ENCODE measurements at places on chromosomes 6 and 20. TPM values are rescaled to one million over a fixed set of nuclear protein-coding genes. Genes with fewer than 3 reads are reported as not detected.
A peak's percentile ranks its signal among the peaks of the same experiment; 100 is the strongest.

LGSN gene
- polyA plus RNA-seq: 0.04 TPM

RAB44 gene
- polyA plus RNA-seq: 0.04 TPM

SLC25A27 gene
- polyA plus RNA-seq: 52.9 TPM

DNA sequence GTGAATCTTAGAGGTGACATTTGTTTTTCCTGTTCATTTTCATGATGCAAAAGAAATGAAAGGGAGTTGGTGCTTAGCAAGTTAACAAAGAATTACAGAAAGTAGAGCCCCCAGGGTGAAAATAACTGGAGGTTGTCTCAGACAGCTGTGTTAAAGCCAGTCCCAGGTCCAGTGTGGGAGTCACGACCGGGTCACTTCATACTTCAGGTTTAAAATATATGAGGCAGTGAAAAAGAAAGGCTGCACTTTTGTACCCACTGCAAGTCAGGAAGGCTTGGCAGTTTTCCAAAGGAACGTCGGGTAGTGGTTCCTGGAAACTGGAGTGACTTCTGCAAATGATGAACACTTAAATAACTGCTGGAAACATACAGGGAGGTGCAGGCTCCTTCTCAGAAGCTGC lies 91.5 kb upstream of the THBS2 start:
- H3K4me1 ChIP-seq: peaks cover 10% of the 10 kb centered on the region
- no peaks in the 10 kb centered on the region for H3K36me3 ChIP-seq
- DNase-seq: peak; percentile 72
- H3K4me3 ChIP-seq: no peak overlapping the region

GRCh38 chr6:98380589-98380988 lies 453.8 kb upstream of the POU3F2 start:
- DNase-seq: no peak
- H3K27me3 ChIP-seq: no peaks in the 10 kb centered on the region
- no peak overlapping the region for H3K4me3 ChIP-seq
- no peaks in the 10 kb centered on the region for H3K36me3 ChIP-seq

GRCh38 chr6:1572892-1573291 lies 36.8 kb upstream of the FOXC1 start:
- H3K4me3 ChIP-seq: no peak overlapping the region
- no peaks in the 10 kb centered on the region for H3K36me3 ChIP-seq
- no peak for DNase-seq
- no peak overlapping the region for H3K27ac ChIP-seq
- no peaks in the 10 kb centered on the region for H3K27me3 ChIP-seq

DNA sequence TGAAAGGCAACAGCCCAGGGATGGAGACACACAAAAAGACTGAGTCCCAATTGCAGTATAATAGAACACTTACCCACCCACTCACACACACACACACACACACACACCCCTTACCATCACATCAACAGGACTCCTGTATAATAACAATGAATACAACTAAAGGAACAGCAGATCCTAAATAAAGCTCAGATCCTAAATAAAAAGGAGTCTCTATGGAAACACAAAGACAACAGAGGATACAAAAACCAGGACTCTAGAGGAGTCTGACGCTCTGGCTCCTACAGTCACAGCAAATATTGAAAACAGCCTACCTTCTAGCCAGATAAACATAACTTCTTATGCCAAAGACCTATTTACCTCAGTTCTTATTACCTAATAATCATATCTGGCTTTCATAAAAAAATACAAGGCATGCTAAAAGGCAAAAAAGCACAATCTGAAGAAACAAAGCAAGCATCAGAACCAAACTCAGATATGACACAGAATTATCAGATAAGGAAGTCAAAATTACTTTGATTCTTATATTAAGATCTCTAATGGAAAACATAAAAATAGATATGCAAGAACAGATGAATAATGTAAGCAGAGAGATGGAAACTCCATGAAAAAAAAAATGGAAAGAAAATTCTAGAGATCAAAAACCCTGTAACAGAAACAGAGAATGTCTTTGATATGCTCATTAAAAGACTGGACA lies 134.9 kb downstream of the MMUT start:
- no peak for DNase-seq
- H3K4me1 ChIP-seq: no peaks in the 10 kb centered on the region
- H3K27ac ChIP-seq: no peak overlapping the region
- no peak overlapping the region for H3K4me3 ChIP-seq

- DNase-seq: no peak
- no peak overlapping the region for H3K4me3 ChIP-seq
- no peaks in the 10 kb centered on the region for H3K36me3 ChIP-seq
- no peaks in the 10 kb centered on the region for H3K27me3 ChIP-seq
- peaks cover 19% of the 10 kb centered on the region for H3K4me1 ChIP-seq
These were observed 1348.2 kb upstream of the GJE1 start for GRCh38 chr6:140784573-140784972.

DNA sequence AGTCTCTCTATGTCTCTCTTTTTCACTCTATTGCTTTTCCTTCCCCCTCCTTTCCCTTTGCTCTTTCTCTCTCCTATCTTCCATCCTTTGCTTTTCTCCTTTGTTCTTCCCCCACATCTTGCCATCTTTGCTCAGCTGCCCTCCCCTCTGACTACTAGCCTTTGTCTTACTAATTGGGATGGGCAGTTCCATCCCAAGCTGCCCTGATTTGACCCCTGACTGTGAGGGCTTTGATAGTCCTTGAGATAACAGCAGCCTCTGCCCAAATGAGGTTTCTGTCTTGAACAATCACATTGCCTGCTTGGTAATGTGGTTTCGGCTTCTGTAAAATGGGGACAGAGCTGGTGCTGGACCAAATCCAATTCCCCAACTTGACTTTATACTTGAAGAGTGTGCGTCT lies 327.7 kb downstream of the DHX35 start:
- no peak for DNase-seq
- H3K27me3 ChIP-seq: peaks cover 2% of the 10 kb centered on the region
- no peaks in the 10 kb centered on the region for H3K36me3 ChIP-seq
- H3K4me3 ChIP-seq: no peak overlapping the region
- H3K4me1 ChIP-seq: no peaks in the 10 kb centered on the region

DNA sequence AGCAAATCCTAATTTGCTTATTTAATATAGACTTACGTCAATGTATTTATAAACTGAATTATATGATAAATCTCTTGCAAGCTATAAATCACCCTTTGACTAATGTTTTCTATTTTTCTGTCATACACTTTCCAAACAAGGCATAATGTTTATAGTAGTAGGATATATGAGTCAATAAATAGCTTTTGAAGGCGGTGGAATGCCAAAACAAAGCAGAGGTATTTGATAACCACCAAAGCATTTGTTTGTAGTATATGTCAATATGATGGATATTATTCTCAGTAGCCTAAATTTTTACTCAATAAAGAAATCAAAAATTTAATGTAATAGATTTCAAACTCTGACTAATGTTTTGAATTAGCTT lies 1354.6 kb downstream of the HACE1 start:
- H3K4me3 ChIP-seq: no peak overlapping the region
- no peaks in the 10 kb centered on the region for H3K27me3 ChIP-seq
- H3K4me1 ChIP-seq: no peaks in the 10 kb centered on the region
- no peaks in the 10 kb centered on the region for H3K36me3 ChIP-seq
- no peak overlapping the region for H3K27ac ChIP-seq

DNA sequence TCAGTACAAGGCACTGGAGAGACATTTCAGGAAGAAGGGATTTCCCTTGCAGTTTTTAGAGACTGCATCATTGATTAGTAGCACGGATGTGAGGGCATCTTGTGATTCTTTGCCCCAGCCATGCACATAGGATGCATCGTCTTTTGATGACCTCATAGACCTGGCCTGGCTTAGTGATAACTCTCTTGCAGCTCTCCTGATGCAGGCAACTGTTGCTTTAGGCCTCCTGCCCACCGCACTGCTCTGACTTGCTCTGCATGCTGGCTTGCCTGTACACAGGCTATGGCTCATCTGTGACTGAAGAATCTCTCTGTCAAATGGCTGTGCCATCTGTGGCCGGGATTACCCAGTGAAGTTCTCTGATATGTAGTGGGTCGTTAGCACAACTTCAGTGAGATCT lies 207.7 kb upstream of the PTCHD4 start:
- H3K4me1 ChIP-seq: no peaks in the 10 kb centered on the region
- no peak overlapping the region for H3K27ac ChIP-seq
- no peaks in the 10 kb centered on the region for H3K36me3 ChIP-seq
- H3K27me3 ChIP-seq: no peaks in the 10 kb centered on the region
- no peak for DNase-seq
- H3K4me3 ChIP-seq: no peak overlapping the region

DNA sequence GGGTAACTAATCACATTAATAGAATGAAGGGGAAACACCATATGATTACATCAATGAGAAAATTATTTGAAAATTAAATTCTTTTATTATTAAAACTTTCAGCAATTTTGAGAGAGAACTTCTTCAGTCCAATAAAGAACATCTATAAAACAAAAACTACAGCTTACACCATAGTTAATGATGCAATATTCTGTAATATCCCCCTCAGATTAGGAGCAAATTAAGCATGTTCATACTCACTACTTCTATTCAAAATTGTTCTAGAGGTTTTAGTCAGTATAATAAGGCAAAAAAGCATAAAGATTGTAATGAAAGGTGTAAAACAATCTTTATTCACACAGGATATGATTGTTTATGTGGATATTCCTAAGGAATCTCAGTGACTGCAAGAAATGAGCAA lies 465.4 kb downstream of the CD109 start:
- H3K36me3 ChIP-seq: no peaks in the 10 kb centered on the region
- H3K4me3 ChIP-seq: no peak overlapping the region
- no peak for DNase-seq
- H3K27ac ChIP-seq: no peak overlapping the region
- H3K27me3 ChIP-seq: no peaks in the 10 kb centered on the region

DNA sequence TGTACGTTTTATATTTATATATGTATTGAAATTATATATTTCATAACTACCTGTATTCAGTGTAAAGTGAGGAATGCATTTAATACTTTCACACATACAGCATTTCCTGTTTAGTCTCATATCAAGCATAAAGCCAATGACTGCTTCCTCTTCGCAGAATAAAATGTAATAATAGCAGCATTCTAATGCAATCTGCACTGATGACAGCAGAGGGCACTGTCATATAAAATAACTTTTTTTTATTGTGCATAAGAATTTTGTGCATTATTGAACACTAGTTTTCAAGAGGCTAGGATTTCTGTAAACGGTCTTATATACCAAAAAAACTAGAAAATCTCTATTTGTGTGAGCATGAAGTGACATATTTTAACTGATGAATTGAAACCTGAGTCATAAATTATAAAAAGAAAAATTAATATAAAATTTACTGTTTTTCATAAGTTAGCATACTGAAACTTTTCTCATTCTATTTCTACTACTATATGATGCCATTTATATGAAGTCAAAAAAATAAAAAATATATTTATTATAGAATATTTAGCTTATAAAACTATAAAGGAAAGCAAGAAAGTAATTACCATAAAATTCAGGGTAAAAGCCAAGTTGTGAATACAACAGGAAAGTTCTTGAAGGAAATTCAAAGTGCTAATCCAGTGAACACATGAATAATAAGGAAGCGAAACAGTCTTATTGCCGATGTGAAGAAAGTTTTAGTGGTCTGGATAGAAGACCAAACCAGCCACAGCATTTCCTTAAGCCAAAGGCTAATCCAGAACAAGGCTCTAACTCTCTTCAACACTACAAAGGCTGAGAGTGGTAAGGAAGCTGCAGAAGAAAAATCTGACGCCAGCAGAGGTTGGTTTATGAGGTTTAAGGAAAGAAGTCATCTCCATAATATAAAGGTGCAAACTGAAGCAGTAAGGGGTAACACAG lies 36.3 kb downstream of the RNF146 start:
- no peak overlapping the region for H3K27ac ChIP-seq
- no peaks in the 10 kb centered on the region for H3K27me3 ChIP-seq
- H3K4me3 ChIP-seq: no peak overlapping the region
- peak; percentile 33 for DNase-seq
- peaks cover 5% of the 10 kb centered on the region for H3K36me3 ChIP-seq

DNA sequence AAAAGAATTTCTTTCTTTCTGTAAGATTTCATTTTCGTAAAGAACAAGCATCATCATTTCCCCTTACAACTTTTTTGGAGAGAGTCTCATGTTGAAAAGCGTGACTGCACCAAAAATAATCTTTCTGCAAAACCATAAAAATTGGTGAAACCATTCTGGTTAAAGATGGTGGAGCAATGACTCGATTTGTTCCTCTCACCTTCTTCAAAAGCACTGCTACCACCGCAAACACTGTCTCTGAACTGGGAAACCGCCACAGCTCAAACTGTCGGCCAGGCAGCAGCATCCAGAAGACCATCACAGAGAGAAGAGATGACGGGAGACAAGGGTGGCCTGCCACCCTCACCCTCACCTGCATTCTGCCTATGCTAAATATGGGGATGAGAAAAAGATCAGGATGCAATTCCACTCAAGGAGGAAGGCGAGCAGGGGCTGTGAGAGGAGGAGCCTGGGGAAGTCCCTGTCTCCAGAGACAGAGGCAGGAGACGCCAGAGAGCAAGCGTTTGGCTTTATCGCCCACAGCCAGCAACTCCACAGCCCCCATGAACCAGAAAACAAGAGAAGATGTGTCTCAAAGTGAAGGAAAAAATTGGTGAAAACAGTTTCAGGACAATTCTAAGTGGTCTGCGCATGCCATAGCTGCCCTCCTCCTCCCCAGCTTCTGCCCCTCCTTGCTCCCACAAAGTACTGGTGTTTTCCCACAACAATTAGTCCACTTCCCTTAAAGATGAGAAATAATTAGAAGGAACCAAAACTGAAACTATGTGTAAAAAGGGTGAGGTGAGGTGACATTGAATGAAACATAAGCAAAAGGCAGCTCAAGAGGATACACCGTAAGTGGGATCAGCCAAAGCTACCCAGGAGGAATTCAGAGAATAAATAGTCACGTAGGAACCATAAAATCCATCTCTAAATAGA lies 255.5 kb downstream of the KIF16B start:
- H3K27ac ChIP-seq: no peak overlapping the region
- DNase-seq: no peak

DNA sequence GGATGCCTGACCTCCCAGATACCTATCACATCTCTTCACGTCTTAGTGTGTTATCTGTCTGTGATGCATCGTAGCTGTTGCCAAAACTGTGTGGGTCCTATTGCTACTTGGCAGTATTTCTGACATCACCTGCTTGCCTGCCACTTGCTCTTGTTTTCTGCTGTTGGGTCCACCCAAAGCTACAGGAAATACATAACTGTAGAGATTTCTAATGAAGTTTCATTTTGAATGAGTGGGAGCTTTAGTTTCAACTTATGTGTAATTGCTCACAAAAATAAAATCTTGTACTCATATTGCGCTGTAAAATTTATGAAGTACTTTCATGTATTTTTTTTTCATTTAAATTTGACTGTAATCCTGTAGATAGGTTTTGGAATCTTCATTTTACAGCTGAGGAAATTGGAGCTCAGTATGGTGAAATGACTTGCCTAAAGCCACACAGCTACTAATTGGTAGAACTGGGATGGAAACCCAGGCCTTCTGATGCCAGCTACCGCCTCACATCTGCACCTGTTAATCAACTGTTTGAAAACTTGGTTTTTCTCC lies 113.6 kb upstream of the MAN1A1 start:
- no peaks in the 10 kb centered on the region for H3K36me3 ChIP-seq
- DNase-seq: no peak
- no peak overlapping the region for H3K27ac ChIP-seq
- peaks cover 3% of the 10 kb centered on the region for H3K4me1 ChIP-seq
- no peaks in the 10 kb centered on the region for H3K27me3 ChIP-seq
